ENCODE measurements at places on chromosomes 7 and 10.

DNA sequence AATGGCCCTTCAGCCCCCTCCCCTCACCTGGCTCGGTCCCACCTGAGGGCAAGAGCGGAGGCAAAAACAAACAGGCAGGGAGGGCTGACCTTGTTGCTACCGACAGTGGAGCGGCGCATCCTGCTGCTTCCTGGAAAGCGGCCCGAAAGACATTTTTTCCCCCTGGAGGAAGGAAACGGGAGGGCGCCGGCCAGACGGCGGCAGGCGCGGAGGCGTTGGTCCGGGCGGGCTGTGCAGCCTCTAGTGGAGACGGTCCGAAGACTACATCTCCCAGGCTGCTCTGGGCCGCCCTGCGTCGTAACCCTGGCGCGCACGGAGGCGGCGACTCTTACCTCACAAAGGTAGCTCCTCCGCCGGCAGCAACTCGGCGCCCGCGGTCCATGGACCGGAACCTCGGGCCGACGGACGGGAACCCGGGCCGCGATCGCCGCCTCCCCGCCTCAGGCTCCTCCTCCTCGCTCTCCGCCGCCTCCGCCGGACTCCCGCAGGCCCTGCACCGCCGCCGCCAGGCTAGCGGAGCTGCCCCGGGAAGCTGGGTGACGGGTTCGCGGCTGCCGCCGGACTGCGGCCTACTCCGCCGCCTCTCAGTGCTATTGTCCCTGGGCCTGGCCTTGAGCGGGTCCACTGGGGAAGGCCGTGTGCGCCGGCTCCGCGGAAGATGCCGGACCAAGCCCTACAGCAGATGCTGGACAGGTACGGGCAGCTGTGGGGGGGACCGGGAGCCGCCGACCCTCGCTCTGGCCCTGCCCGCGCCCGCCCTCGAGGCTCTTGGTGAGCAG, at the start of the genes CPEB3 and MARCHF5:
TSS of gene CPEB3 (minus strand) at position 242 of the 779 bp plus-strand sequence. CDS start 50,728 bp downstream, outside the sequence.
TSS of gene MARCHF5 (plus strand) at position 331 of the 779 bp plus-strand sequence. CDS start at position 659, 328 bp downstream.
- peak; percentile 92 for DNase-seq

DNA sequence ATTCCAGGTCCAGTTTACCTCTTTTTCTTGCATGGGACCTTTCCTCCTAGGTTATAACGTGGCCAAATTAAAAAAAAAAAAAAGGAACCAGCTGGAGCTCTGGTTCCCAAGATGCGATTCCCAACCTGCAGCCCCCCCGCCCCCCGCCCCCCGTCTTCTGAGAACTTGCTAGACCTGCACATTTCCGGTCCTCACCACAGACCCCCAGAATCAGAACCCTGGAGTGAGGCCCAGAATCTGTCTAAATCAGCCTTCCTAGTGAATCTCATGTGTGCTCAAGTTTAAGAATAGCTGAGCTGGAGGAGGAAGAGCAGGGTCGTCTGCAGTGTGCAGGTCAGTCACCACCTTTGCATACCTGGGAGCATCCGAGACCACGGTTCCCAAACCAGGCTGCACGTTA, 144.2 kb downstream of the KLF6 start:
- no peak for DNase-seq

GRCh38 chr7:139745678-139746143, 32.1 kb downstream of the HIPK2 start:
- DNase-seq, result no peak

GRCh38 chr7:9978106-9979064, 995.3 kb upstream of the PHF14 start:
- no peak for DNase-seq

DNA sequence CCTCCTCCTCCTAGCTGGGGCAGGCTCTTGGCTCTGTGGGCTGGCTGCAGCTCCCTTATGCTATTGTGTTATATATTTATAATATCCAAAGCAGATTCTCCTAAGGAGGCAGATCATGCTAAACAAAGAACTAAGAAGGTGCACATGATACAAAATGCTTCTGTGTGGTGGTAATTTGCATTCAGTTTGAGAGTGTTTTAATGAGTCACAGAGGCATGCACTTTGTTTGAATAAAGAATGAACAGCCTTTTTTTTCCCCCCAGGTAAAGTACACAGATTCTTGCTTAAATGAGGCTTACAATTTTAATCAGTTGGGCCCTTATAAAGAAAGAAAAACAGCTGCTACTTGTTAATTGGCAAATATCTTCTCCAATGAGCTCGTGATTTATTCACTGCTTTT, 95.0 kb downstream of the FANK1 start:
- no peak for DNase-seq

- no peak for DNase-seq
Observed at GRCh38 chr7:12716722-12717121, 29.3 kb downstream of the ARL4A start.

DNA sequence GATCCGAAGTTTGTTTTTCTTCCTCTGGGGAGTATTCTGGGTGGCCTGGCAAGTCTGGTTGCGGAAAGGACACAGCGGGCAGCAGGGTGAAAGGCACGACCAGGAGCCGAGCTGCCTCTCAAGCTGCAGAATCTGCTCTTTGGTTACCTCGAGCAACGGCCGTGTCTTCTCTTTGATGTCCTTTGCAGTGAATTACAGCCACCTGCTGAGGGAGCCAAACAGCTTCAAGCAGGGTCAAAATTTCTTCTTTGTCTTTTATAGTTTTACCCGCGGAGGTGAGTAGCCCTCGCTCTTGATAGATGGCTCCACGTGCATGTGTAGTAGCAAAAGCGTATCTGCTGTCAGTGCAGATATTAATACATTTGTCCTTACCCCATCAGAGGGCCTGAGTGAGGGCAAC, 177.3 kb upstream of the MBL2 start:
- DNase-seq, result no peak

DNA sequence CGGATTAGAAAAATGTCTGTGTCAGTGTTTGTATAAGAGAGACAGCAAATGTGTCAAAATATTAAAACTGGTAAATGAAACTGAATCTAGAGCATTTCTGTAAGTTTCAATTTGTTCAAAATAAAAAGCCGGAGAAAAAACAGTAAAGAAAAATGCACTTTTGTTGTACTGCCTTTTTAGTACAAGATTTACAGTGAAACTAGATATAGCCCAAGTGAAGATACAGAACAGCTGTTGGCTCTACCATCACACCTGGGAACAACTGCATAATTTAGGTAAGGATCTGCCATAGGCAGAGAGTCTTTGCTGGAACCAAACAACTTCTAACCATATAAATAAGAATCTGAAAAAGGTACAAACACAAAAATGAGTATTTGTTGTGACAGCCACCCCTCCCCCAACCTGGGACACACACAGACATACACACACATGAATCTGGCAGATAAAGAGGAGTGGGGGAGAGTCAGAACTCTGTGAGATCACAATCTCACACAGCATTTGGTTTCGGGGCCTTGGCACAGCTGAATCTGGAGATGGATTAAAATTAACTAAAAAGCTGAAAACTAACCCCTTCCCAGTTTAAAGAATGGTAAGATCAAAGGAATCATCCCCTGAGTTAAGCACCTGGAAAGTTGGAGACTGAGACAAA, 54.8 kb downstream of the DPY19L1 start:
- no peak for DNase-seq

DNA sequence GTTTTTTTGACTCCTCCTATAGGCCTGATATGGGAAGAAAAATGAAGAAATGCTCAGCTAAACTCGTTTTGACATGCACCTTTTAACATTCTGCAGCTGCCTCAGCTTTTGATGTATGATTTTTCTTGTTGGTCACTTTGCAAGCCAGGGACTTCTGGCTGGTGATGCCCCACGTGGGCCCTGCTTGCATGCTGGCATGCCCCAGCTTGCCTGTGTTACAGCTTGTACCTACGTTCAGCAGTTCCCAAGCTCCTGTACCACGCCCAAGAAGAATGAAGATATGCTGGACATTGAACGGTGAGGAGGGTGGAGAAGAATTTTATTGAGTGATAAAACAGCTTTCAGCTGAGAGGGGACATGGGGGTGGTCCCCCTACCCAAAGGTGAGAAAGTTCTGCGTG, 245.6 kb upstream of the FZD8 start:
- no peak for DNase-seq

GRCh38 chr10:29710128-29710527, 75.4 kb upstream of the SVIL start:
- no peak for DNase-seq

DNA sequence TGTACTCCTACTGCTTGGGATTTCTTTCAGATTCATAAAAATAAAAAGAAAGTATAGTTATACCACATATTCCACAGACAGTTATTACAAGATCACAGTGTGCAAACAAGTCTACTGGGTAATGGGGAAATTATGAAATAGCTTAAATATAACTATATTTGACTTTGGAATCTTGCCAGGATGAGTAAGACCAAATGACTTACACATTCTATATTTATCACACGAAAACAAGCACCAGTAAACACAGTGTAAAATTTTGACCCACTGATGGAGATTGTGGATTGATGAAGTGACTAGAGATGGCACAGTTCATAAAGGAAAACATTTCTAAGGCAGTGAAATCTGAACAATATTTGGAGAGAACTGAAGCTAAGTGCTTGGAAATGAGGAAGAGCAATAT, 339.7 kb downstream of the THSD7A start:
- no peak for DNase-seq
